ENCODE measurements at places on chromosomes 5 and 9.

DNA sequence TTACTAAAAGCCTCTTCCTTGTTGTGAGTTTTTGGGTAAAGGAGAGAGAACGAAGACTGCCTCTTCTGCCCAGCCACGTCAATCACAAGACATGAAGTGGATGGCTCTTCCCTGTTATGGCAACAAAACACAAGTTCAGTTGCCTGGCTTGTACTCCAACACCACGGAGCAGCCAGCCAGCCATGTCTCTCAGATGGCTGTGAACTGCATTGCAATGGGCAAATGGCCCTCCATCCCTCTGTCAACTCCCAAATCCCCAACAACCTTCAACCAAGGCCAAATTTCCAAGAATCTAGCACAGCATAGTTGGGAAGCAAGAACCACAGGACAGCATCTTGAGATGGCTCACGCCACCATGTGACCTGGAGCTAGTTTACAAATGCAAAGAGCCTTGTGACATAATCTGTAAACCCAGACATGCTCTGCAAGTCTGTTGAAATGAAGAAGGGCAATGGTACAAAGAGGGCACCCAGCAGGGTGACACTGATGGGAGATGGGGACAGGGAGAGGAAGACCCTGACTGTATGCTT is 53.9 kb downstream of the ZNF366 start:
- ATAC-seq, result no peak

DNA sequence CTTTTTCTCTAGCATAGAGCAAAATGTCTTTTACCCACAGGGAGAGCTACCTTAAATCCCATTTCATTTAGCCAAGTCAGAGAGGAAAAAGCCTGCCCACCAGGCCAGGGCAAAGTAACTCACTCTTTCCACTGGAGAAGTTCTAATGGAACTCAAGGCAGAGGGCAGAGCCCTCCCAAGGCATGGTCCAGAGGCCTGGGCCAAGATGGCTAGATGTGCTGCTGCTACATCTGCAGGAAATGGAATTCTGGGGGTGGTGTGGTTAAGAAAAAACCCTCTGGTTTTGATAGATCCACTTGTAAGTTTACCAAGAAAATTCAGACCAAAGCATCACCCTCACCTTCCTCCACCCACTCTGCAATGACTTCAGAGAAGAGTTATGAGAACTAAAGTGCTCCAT is 37.3 kb downstream of the CSF2 start:
- ATAC-seq, result no peak

DNA sequence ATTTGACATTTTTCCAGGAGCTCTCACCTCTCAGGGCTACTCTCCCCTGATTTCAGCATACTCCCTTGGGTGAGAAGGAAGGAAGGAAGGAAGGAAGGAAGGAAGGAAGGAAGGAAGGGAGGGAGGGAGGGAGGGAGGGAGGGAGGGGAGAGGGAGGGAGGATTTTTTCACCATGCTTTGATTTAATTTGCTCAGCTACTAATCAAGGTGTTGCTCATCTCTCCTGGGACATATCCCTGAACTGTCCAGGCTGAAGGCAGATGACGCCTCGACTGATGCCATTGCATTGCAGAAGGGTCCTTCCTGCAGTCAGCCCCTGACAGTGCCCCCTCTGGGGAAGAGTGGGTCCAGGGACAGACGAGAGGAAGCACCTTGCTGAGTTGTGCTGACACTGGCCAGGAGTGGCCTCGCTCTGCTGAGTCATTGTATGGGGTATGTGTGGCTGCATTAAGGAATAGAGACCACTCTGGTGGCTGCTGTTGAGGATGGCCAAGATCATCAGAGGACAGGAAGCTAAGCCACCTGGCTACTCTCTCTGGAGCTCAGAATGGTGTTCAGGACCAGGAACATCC is 43.6 kb upstream of the CRB2 start:
- ATAC-seq, result no peak

DNA sequence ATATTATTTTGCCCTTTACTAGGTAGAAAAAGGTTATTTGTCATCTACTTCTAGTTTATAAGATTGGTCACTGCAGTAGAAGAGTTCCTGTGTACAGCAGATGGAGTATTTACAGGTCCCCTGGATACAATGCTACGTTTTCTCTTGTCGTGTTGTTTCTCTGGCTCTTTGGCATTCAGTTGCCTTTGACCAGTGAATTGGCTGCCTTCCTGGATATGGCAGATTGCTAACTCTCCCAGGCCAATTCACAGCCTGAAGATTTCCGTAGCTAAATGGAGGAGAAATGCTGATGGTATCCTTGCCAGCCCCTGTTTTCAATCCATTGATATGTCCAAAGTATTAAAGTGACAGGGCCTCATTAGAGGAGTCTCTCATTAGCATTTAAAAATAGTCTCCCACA is 32.5 kb upstream of the GNAQ start:
- ATAC-seq, result no peak

- no peak for ATAC-seq
Measured at GRCh38 chr5:29037716-29038115, 1999.3 kb upstream of the CDH9 start.

GRCh38 chr5:35856765-35857351 is at the start of gene IL7R:
Gene IL7R (plus strand): TSS chr5:35856891. CDS start chr5:35856978, 87 bp downstream.
- no peak for ATAC-seq

DNA sequence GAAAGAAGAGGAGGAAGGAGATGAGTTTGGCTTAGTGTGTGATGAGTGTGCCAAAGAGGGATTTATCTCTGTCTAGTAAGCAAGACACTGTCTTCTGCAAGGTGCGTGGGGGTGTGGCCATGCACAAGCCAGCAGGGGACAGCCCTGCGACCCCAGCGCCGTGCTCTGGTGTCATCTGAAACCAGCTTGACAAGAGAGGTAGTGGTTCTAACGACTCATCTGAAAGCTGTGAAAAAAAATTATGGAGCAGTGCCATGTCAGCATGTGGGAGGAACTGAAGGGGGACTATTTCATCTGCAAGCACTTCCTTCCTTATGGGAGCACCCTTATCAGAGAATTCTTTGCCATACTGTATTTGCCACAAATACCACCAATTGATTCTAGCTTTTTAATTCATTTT is 398.6 kb downstream of the PSAT1 start:
- ATAC-seq, result no peak

- ATAC-seq, result no peak
Measured at GRCh38 chr9:27248702-27249101, 48.2 kb downstream of the EQTN start.

DNA sequence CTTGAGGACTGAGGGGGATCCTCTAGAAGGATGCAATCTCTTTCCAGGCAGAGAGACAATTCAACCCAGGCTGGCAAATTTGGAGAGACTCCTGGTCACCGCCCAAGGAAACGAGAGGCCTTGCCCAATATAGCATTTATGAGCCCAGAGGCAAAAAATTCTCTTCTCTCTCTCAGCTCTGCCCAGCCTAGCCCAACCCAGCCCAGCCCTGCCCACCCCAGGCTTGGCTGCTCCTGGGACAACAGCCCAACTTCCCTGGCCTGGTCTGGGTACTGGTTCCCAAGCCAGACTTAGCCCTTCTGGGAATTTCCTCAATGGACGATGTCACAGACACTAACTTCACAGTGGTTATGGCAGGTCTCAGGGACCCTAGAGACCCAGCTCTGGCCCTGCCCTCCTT is 116.5 kb downstream of the PSD2 start:
- no peak for ATAC-seq

- ATAC-seq, result no peak
Measured at GRCh38 chr5:5481206-5481605, 58.7 kb downstream of the ICE1 start.

DNA sequence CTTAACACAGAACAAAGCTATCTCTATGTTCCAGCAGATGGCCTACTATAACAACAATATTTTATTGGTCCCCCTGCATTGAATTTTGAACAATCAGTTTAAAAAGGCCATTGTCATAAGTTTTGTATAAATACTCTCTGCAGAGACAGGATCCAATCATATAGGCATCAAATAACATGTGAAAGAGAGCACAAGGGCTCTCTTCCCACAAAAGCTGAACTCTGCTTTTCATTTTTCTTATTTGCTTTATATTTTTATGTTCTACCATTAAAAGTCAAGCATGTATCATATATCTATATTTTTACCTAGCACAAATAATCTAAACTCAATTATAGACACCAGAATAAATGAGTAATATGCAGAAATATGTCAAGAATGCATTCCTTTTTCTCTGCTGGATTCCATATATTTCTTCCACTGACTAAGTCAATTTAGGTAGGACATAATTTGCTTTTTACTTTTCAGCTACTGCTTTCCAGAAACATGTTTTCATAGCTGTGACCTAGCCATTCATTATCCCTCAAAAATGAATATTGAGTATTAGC is 143.6 kb downstream of the CDH9 start:
- ATAC-seq, result no peak

DNA sequence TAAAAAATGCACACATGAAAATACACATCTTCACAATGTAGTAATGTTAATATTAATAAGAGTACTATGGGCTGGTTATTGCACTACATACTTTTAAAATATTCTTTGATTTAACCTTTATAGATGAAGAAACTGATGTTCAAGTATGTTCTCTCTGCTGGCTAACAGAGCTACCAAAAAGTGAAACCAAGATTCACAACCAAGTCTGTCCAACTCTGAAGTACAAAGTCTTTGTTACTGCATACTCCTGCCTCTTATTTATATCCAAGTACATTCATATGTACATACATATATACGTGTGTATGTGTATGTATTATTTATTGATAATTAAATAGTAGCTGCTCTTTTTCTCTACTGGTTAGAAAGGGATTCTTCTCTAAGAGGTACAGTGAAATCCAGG is 325.6 kb downstream of the BNC2 start:
- ATAC-seq, result no peak

DNA sequence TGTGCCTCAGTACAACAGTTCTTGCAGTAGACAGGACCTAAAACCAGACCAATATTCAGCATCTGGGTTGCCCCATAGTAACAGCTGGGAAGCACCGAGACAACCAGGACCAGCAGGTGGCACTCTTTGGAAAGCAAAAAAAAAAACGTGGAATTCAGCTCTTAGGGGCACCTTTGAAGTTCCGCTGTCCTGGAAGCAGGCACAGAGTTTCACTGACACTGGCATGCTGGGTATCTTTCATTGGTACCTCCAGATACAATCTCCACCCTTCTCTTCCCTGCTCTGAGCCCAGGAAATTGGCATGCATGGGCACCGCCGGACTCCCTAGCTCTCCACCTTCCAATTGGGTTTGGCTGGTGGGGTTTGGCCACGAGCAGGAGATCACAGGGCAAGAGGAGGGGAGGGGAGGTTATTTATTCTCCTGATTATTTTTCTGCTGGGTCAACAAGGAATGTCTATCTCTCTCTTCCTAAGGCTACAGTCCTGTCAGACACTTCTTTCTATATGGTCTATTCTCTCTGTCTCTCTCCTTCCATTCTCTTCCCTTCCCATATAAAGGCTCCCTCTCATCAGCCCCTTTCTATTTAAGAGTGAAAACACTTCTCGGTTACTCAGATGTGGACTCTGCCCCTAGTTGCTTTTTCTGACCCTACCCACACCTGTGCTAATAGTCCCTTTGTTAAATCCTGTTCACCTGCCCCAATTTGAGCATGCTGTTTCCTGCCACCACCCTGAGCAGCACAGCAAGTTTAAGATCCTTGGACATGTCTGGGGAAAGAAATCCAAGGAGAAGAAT is 1.9 kb upstream of the IDNK start:
- no peak for ATAC-seq

DNA sequence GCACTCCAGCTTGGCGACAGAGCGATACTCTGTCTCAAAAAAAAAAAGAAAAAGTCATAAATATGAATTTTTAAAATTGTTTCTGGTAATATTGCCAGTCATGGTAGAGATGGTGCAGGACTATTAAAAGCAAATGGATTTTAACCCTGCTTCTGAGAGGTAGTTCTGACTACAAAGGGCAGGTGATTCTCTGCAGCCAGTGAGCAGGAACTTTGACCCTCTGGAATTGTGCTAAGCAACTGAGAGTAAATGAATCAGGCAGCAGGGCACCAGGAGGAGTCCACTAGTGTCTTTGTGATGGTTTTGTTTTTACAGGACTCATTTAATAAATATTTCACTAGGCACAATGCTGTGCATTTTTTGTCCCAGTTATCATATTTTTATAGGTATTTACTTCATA is 781.2 kb downstream of the TLE4 start:
- ATAC-seq, result no peak

- no peak for ATAC-seq
Measured at GRCh38 chr9:29548436-29548835, 1975.2 kb upstream of the C9orf72 start.

DNA sequence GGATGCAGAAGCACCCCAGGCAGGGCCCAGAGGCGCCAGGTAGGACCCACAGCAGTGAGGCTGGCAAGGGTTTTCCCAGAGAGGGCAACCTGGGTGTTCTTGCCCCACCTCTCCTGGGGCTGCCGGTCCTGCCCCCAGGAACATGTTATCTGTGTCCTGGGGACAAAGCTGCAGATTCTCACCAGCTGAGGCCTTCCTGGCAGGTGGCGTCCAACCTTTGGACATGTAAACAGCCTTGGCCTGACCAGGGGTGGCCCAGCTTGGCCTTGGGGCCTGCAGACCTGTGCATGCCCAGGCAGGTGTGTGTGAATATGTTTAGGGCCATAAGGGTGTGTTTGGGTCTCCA is 101.8 kb upstream of the LARP1 start:
- no peak for ATAC-seq

- ATAC-seq, result no peak
Measured at GRCh38 chr5:136104306-136104965, 28.2 kb upstream of the SMAD5 start.

DNA sequence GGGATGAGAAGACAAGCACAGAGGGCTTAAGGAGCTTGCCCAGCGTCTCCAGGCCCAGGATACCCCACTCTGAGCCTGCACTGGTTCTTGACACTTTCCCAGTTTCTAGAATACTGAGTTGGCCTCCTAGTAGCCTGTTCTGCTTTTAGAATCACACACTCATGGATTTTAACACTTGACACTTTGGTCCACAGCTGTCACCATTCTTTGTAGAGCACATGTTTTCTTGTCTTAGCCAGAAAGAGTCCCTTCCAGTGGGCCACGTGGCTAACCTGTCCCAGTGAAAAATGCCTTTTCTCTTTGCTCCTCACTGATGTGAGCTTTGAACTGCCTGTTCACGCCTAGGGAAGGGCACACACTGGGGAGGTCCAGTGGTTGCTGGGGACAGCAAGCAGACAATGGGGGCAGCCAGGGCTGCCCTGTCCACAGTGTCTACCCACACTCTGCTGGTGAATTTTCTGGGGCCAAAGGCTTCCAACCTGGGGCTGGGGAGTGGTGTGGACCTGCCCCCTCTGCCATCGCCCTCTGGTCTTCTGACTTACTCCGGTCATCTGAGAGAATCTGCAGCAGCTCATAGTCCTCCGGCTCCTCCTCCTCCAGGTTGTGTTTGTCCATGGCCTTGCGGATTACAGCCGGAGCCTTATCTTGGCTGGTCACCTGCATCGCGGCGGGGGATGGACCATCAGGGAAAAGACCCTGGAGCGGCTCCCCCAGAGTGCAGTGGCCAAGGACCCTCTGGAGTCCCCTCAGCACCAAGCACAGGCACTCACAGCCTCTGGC is 21.1 kb downstream of the RALGDS start:
- ATAC-seq, result no peak

DNA sequence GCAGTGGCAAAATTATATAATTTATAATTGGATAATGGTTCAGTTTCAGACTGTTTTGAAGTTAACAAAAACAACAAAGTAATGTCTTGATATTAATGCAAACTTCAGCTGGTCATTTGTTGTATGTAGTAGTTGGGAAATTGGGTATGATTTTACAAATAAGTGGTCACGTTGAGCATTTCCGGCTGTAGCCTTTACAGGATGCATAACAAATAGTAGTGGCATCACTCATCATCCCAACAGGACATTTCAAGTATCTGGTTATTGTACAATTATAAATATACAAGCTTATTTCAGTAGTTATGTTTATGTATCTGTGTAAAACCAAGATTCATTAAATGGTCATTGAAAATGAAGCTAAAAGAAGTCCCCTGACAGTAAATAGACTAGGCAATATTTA is 72.9 kb downstream of the SMIM15 start:
- no peak for ATAC-seq

GRCh38 chr9:87063871-87064270 is 116.6 kb upstream of the GAS1 start:
- ATAC-seq, result no peak

All from gastroesophageal sphincter (tissue), 4 donors.